H9 (cell line): ENCODE measurements at places on chromosomes 7 and 10.

- no peak overlapping the region for H3K27ac ChIP-seq
- no peaks in the 10 kb centered on the region for H3K4me1 ChIP-seq
- no peak for DNase-seq
- peaks cover 10% of the 10 kb centered on the region for H3K36me3 ChIP-seq
- no peak overlapping the region for H3K4me3 ChIP-seq
Measured at GRCh38 chr10:17004801-17005380, 124.7 kb downstream of the CUBN start.

DNA sequence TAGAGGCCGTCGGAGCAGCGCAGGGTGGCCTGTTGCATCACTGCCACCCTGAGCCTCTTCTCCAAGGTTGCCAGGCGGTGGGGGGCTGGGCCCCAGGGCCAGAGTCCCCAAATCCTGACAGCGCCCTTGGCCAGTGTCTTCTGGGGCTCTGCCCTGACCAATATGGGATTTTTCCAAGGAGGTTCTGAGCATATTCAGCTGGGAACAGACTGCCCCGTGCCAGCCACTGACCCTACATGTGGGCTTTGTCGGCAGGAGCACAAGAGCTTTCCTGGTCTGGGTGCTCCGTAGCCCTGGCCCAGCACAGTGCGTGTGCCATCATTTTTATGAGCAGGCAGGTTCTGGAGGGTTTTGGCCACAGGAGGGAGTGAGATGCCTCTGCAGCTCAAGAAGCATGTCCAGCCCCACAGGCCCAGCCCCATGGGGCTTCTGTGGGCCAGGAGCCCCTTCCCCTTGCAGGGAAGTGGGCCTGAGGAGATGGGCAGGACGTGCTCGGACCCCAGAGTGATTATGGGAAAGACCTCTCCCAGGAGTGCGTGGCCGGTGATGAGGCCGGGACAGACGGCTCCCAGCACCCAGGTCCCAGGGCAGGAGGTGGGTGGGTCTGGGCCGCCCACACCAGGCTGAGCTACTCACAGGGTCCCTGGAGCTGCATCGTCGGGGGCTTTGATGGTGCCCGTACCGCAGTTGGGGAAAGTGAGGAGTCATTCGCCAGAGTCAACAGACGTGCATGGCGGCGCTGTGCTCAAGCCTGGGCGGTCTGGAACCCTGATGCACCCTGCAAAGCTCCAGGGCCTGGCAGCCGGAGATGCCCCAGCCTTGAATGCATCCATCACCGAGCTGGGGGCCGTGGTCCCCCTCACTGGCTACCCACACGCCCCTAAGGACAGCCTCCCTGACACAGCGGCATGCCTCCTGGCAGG is 66.6 kb downstream of the PWWP2B start:
- H3K27ac ChIP-seq, result no peak overlapping the region
- no peaks in the 10 kb centered on the region for H3K36me3 ChIP-seq
- no peaks in the 10 kb centered on the region for H3K27me3 ChIP-seq
- H3K4me3 ChIP-seq, result no peak overlapping the region
- DNase-seq, result no peak
- no peaks in the 10 kb centered on the region for H3K4me1 ChIP-seq

DNA sequence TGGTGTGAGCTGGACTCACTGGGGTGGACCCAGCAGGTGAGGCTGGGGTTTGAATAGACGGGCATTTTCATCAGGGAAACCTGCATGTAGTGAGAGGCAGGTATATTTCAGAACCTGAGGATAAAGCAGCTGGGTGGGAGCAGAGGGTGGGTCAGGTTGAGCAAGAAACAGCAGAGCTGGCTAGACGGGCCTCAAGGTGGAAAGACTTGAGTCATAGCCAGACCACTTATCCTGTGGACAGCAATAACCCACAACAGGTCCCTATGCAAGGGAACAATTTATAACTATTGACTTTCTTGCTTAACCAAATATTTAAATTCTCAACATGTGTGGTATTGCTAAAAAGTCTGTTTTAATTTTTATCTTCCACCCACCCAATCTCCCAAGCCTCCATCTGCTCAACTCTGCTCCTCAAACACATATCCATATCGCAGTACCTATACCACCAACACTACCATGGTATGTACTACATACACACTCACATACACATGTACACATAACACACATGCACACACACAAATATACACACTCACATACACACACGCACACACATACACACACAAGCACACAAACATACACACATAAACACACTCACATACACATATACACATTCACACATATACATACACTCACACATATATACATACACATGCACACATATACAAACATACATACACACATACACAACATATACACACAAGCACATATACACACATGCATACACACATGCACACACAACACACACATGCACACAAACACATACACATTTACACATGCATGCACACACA is 129.0 kb upstream of the C7orf33 start:
- no peaks in the 10 kb centered on the region for H3K27me3 ChIP-seq
- H3K36me3 ChIP-seq, result peaks cover 16% of the 10 kb centered on the region
- DNase-seq, result no peak
- H3K4me3 ChIP-seq, result no peak overlapping the region
- H3K4me1 ChIP-seq, result no peaks in the 10 kb centered on the region
- H3K27ac ChIP-seq, result no peak overlapping the region

GRCh38 chr10:62655337-62655994 is 149.1 kb upstream of the ADO start:
- no peaks in the 10 kb centered on the region for H3K36me3 ChIP-seq
- H3K4me3 ChIP-seq, result no peak overlapping the region
- H3K27me3 ChIP-seq, result no peaks in the 10 kb centered on the region

DNA sequence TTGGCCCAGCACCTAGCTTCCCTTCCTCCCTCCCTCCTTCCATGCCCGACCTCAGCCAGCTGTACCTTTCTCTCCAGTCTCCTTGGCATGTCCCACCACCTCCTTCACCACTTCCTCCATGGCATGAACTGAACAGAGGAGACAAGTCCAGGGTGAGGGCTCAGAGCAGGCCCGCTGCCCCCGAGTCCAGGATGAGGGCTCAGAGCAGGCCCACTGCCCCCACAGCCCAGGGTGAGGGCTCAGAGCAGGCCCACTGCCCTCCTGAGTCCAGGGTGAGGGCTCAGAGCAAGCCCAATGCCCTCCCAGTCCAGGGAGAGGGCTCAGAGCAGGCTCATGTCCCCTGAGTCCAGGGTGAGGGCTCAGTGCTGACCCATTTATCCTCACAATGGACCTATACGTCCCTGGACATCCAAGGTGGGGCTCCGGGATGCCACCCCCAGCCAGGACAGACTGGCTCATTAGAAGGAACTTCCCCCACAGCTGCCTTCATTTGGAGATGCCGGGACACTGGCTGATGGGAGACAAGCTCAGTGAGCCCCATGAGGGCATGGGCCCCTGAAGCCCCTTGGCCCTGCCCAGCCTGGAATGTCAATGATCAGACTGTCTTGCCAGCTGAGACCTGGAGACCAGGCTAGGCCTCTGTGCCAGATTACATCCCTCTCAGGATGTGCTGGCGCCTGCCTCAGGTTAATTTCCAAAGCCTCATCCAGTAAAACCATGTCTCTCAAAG is 30.0 kb downstream of the AGAP4 start:
- no peak overlapping the region for H3K4me3 ChIP-seq
- no peaks in the 10 kb centered on the region for H3K27me3 ChIP-seq
- peaks cover 2% of the 10 kb centered on the region; the same call in 1 of the 3 replicates for H3K36me3 ChIP-seq
- no peak overlapping the region for H3K27ac ChIP-seq

DNA sequence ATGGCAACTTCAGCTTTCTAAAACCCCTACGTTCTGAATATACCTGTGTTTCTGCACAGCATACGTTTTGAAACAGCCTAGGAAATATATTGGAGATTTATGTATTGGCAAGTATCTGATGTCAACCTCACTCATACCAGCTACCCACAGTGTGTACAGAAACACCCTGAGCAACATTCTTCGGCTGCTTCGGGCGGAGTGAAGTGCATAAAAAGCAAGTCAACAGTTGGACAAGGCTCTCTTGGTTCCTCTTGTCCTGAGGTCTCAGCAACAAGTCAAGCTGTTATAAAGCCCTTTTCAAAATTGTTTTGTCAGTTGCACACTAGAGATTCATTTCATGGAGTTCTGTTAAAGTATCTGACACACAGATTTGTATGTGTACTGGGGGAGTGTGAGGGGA is 40.0 kb upstream of the PAPSS2 start:
- H3K27ac ChIP-seq, result no peak overlapping the region
- peaks cover 8% of the 10 kb centered on the region for H3K4me1 ChIP-seq
- no peak for DNase-seq
- no peaks in the 10 kb centered on the region for H3K36me3 ChIP-seq
- H3K27me3 ChIP-seq, result no peaks in the 10 kb centered on the region; the same call in 1 of the 2 replicates

GRCh38 chr10:43077421-43078171 is 727 bp downstream of the RET start:
- H3K36me3 ChIP-seq, result no peaks in the 10 kb centered on the region
- no peak for DNase-seq

DNA sequence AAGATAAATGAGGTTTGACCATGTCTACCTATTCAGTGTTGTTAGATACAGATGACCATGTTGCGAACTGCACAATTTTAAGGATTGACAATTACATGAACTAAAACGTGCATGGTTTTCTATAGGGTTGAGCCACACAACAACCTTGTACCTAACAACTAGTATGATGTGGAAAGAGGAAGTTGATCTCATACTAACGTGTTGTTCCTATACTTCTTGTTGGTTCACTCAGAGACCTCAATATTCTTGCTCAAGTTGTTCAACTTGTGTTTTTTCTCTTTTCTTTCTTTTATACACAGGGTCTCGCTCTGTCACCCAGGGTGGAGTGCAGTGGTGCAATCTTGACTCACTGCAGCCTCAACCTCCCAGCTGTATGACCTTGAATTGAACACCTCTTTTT is 6.1 kb upstream of the KEL start:
- DNase-seq, result no peak
- no peak overlapping the region for H3K4me3 ChIP-seq
- no peaks in the 10 kb centered on the region for H3K36me3 ChIP-seq
- H3K27ac ChIP-seq, result no peak overlapping the region
- H3K27me3 ChIP-seq, result no peaks in the 10 kb centered on the region

GRCh38 chr10:71621231-71622153 is 98.1 kb downstream of the C10orf105 start:
- peak overlapping the region; percentile 44 for H3K27ac ChIP-seq
- peaks cover 17% of the 10 kb centered on the region; the same call in 1 of the 2 replicates for H3K4me1 ChIP-seq
- peak; percentile 62 for DNase-seq
- H3K36me3 ChIP-seq, result peaks cover 10% of the 10 kb centered on the region; the same call in 1 of the 2 replicates
- H3K27me3 ChIP-seq, result no peaks in the 10 kb centered on the region

- H3K4me1 ChIP-seq, result no peaks in the 10 kb centered on the region; the same call in 1 of the 2 replicates
- H3K27me3 ChIP-seq, result no peaks in the 10 kb centered on the region; the same call in 1 of the 2 replicates
- DNase-seq, result no peak
- H3K36me3 ChIP-seq, result peaks cover 13% of the 10 kb centered on the region
- no peak overlapping the region for H3K27ac ChIP-seq
Measured at GRCh38 chr10:70671619-70672164, 614 bp upstream of the ADAMTS14 start.

GRCh38 chr10:50809596-50809995 is 69.9 kb downstream of the ASAH2B start:
- DNase-seq, result no peak
- no peaks in the 10 kb centered on the region for H3K27me3 ChIP-seq
- no peak overlapping the region for H3K4me3 ChIP-seq
- H3K4me1 ChIP-seq, result peaks cover 3% of the 10 kb centered on the region; the same call in 1 of the 2 replicates

DNA sequence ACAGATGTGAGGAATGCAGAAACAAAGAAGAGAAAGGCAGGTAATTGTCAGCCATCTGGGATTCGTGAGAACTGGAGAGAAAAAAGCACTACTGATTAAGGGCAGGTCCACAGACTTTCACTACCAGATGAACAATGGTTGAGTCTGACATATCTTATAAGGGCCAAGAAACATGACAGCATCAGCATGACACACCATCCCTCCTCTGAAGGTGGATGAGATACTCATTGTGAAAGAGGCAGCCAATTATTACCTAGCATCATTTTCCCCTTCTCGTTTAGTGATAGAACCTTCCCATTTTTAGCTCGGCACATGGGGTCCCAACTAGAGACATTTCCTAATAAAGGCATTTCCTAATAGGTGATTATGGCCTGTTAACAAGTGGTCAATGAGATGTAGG is 19.2 kb upstream of the MET start:
- no peaks in the 10 kb centered on the region for H3K4me1 ChIP-seq
- H3K4me3 ChIP-seq, result no peak overlapping the region
- H3K27ac ChIP-seq, result no peak overlapping the region
- H3K27me3 ChIP-seq, result no peaks in the 10 kb centered on the region

- no peaks in the 10 kb centered on the region; the same call in none of the 3 replicates for H3K36me3 ChIP-seq
- DNase-seq, result no peak
- no peak overlapping the region for H3K27ac ChIP-seq
- H3K27me3 ChIP-seq, result no peaks in the 10 kb centered on the region
- no peak overlapping the region for H3K4me3 ChIP-seq
Measured at GRCh38 chr10:114825513-114826253, 4.1 kb downstream of the FHIP2A start.

GRCh38 chr10:29731760-29732159 is 97.0 kb upstream of the SVIL start:
- peaks cover 11% of the 10 kb centered on the region; the same call in 1 of the 2 replicates for H3K27me3 ChIP-seq
- no peak overlapping the region; the same call in 2 of the 3 replicates for H3K4me3 ChIP-seq
- H3K4me1 ChIP-seq, result peaks cover 6% of the 10 kb centered on the region
- peaks cover 10% of the 10 kb centered on the region for H3K36me3 ChIP-seq

DNA sequence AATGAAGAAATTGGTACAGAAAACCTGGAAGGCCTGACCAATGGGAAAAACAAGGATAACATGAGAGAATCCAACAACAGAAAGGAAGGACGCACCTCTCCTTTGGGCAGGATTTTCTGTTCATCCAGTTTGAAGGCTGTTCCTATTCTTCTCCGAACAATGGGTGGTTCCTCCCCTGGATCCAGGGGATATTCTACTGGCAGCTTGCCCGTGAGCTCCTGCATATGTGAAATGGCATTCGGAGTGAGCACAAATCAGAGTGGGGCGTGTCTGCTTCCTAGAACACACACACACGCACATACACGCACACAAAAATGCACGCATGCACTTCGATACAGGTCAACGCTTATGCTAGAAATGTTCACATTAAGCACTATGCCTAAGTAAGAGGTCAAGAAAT is 83.5 kb downstream of the PRPF18 start:
- H3K36me3 ChIP-seq, result peaks cover 21% of the 10 kb centered on the region
- peaks cover 8% of the 10 kb centered on the region; the same call in 1 of the 2 replicates for H3K4me1 ChIP-seq
- DNase-seq, result no peak
- no peak overlapping the region for H3K4me3 ChIP-seq
- no peak overlapping the region for H3K27ac ChIP-seq
- no peaks in the 10 kb centered on the region for H3K27me3 ChIP-seq

DNA sequence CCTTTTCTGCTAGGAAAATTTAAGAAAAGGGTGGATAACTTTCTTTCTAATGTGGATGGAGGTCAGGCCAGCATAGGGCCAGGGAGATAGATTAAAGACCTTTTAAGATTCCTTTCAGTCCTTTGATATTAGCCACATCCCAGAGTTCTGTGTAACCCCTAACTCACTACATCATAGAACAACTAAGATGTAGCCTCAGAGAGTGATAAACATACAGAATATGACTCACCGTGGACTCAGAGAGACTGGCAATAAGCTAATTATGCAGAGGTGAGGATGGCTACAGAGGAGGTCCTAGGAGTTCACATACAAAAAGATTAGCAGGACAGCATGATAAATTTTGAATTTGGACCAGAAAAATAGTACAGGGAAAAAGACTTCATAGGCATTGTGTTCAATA is 141.0 kb downstream of the AOAH start:
- H3K27ac ChIP-seq, result no peak overlapping the region
- H3K4me1 ChIP-seq, result no peaks in the 10 kb centered on the region
- H3K4me3 ChIP-seq, result no peak overlapping the region
- H3K36me3 ChIP-seq, result peaks cover 8% of the 10 kb centered on the region
- H3K27me3 ChIP-seq, result no peaks in the 10 kb centered on the region
- no peak for DNase-seq

GRCh38 chr7:151120896-151121295 is 34.6 kb downstream of the AGAP3 start:
- H3K4me1 ChIP-seq, result peaks cover 3% of the 10 kb centered on the region; the same call in 1 of the 2 replicates
- no peak overlapping the region for H3K4me3 ChIP-seq
- no peaks in the 10 kb centered on the region for H3K27me3 ChIP-seq
- DNase-seq, result no peak
- no peak overlapping the region for H3K27ac ChIP-seq
